ENCODE measurements at places on chromosomes 5 and 9.

DNA sequence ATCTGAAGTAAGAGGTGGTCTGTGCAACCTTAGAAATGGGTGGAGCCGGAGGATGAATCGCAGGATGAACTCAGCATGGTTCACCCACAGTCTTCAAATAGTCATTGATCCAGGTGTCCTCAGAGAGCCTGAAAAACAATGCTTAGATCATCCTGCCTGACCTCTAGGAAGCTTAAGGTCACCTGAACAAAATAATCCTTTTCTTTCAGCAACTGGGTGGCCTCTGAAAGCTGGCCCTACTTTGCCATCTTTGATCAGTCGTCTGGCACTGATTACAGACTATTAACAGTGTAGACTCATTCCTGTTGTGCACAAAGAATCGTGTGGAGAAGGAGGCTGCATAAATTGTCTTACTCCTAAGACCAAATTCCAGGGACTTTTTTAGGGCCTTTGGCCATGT, 50.7 kb downstream of the PIP5K1B start:
- no peak for DNase-seq

DNA sequence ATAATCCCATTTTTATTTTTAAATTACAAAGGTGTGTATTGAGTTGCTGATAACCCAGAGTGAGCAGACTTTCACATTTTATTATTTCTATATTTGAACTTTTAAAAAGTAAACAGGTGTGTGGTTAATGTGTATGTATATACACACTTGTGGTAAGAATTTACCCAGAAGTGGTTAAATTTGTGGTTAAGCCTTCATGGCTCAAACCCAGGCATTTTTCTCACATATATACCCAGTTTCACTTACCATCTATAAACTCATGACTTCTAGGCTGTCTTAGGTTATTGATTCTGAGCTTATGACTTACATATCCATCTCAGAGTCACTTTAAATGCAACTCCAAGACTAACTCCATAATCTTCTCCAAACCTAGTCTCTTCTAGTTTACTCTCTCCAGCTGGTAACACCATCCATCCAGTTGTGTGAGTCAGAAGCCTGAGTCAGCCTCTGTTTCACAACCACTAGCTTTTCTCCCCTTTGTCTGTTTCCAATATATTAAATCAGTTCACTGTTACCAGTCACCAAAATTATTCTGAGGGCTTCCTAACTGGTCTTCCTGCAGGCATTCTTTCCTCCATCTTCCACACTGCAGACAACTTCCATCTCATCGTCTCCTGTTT, 20.2 kb downstream of the ZBED3 start:
- no peak for DNase-seq

- no peak for DNase-seq
Measured at GRCh38 chr9:93295031-93295430, 111.1 kb downstream of the WNK2 start.

- DNase-seq: no peak
Measured at GRCh38 chr5:143073766-143074165, 303.6 kb downstream of the ARHGAP26 start.

DNA sequence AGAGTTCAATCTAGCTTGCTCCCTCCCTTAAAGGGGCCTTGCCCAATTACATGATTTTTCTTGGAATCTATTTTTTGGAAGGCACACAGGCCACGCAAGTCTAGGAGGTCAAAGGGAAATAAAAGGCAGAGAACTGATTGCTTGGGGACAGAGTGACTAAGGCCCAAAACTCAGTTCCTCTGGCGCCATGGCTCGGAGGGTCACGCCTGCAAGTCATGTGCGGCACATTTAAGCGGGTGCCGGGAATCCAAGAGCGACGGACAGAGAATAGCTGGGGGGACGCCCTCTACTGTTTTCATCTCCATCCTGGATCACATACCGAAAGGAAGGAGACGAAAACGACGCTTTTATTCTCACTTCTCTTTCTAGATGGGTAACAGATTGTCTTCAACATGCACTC, 78.6 kb downstream of the FREM1 start:
- no peak for DNase-seq

DNA sequence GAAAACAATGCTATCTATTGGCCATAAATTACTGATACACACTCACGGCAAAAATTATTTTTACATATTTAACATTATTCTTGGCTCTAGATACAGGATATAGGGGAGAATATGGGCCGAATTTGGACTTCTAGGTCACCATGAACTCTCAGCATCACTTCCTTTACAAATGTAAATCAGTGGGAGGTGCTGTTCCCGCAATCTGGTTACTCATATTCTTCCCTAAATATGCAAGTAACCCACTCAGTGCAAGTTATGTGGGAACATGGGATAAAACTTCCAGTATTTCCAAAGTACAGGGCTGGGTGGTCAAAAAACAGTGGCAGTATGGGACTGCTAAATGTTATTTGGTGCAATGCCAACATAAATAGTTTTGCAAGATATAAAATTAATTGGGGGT, 145.6 kb downstream of the PPP2R2B start:
- no peak for DNase-seq

GRCh38 chr5:178106556-178107239, 6.6 kb upstream of the N4BP3 start:
- DNase-seq: no peak

DNA sequence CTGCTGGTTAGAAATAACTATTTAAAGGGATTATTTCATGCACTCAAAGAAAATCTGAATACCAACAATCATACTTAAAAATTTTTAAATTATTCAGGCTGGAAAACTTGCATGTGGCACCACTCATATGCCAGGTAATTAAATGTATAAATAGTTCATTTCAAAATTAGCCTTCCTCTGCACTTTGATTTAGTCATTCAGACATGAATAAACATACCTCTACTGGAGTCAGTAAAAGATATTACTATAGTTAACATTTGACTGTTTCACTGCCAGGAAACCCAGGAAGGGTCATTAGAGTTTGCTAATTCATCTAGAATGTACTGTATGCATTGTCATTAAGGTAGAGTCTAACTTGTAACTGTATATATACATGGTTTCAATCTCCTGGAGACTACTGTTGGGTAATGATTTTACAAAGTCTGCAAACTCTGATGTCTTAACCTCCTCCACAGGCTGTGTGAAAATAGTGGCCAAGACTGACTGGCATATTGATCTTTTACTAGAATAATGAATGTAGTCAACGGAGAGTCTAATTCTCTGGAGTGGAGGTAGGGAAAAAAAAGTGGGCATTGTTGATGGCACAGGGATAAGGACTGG, 43.7 kb downstream of the TEX10 start:
- no peak for DNase-seq

DNA sequence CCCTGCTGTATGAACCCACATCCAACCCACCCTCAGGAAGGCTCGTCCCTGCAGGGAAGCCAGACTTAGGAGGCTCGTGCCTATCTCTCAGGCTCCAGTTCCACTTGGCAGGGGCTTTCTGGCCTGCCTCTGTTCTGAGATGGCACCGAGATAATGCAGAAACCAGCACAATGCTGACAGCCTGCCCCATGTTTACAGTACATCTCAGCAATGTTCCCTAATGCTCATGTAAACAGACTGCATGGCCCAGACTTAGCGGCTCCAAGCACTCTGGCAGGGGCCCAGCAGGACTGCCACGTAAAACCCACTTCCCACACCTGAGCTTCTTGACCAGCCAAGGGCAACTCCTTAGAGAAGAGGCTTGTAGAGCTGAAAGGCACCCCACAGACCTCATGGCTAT, 499.5 kb upstream of the BRINP1 start:
- no peak for DNase-seq

- no peak for DNase-seq
Measured at GRCh38 chr5:134937526-134937925, 30.2 kb upstream of the CATSPER3 start.

- DNase-seq: no peak
Measured at GRCh38 chr5:106833517-106833916, 837.2 kb downstream of the EFNA5 start.

GRCh38 chr5:135576075-135576599, 2.7 kb downstream of the CXCL14 start:
- DNase-seq: no peak

- no peak for DNase-seq
Measured at GRCh38 chr5:50887889-50888633, 221.6 kb downstream of the PARP8 start.

GRCh38 chr9:107994648-107995047, 505.1 kb upstream of the KLF4 start:
- no peak for DNase-seq

- no peak for DNase-seq
Measured at GRCh38 chr5:80931411-80931810, 28.8 kb upstream of the RASGRF2 start.

DNA sequence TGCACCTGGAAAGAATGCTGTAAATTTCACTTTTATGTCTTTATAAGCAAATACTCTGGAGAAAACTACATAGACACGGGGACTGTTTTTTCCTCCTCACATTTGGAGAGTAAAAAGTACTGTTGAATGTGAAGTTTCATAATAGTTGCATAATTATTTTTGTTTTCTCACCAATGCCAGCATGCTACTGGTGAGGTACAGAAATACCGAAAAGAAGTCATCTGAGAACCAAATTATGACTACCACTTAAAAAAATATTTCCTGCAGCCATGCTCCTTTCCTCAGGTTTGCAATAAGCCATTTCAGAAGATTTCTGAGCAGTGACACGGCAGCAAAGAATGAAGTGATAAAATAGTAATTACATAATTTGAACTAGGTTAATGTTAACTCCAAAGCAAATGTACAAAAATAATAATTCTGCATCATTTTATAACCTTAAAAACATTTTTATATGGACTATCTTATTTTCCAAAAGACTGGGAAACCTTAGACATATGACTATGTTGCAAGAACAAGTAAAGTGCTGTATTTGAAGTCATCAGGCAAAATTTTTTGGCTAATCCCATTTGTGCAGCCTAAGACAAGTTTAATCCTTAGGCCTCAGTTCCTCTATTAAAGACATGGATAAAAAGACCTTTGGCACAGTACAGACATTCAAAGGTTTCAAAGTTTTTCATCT, 144.7 kb downstream of the PCSK1 start:
- no peak for DNase-seq

- DNase-seq: no peak
Measured at GRCh38 chr5:7325975-7326913, 69.7 kb upstream of the ADCY2 start.

GRCh38 chr5:159668556-159668955, 247.7 kb upstream of the ADRA1B start:
- DNase-seq: no peak

DNA sequence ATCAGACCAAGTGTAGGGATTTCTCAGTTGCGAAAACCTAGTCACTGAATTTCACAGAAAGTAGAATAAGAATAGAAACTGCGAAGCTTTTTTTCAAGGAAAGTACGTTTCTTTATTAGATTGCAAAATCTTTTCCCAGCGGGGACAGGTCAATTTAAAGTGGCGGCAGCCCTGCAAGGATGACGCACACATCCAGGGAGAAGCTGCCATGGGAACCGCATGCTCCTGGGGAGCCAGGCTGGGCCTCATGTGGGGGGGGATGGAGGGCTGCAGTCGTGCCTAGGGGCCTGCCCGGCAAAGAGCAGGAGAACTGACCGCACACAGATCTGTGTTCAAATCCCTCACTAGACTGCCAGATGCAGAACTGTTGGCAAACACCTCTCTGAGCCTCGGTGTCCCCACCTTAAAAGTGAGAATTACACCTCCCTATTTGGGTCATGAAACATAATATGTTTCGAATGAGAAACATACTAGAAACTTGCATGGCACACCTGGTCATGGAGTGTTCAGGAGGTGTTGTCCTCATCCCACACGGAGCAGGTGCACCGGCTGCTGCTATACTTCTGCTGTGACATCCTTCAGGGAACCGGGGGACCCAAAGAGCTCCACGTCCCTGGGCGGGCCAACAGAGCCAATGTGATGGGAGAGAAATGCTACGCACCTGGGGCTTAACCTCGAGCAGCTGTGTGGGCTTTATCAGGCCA, 127.8 kb upstream of the PHYKPL start:
- DNase-seq: no peak

DNA sequence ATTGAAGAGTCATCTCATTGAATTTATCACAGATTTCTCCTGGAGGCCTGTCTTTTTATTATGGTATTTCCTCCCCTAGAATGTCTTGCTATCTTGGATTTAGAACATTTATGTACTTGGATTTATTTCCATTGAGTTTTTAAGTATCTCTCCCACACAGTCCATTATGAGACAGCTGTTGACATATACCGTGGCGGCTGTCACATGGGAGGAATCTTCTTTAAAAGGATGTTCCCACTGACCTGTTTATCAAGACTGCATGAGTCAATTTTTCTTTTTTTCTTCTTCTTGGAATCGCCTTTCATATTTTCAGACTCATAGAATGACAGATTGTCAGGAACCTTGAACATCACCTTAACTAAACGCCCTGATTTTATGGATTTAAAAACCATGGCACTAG, 2.9 kb upstream of the CAVIN4 start:
- no peak for DNase-seq

GRCh38 chr5:159788835-159789331, 127.4 kb upstream of the ADRA1B start:
- no peak for DNase-seq

- DNase-seq: no peak
Measured at GRCh38 chr9:859251-859650, 17.8 kb downstream of the DMRT1 start.

GRCh38 chr5:77229887-77230286, 19.4 kb downstream of the PDE8B start:
- no peak for DNase-seq

Measured in right forelimb (tissue), 1 donor.